ENCODE measurements at places on chromosomes 2 and 18.

DNA sequence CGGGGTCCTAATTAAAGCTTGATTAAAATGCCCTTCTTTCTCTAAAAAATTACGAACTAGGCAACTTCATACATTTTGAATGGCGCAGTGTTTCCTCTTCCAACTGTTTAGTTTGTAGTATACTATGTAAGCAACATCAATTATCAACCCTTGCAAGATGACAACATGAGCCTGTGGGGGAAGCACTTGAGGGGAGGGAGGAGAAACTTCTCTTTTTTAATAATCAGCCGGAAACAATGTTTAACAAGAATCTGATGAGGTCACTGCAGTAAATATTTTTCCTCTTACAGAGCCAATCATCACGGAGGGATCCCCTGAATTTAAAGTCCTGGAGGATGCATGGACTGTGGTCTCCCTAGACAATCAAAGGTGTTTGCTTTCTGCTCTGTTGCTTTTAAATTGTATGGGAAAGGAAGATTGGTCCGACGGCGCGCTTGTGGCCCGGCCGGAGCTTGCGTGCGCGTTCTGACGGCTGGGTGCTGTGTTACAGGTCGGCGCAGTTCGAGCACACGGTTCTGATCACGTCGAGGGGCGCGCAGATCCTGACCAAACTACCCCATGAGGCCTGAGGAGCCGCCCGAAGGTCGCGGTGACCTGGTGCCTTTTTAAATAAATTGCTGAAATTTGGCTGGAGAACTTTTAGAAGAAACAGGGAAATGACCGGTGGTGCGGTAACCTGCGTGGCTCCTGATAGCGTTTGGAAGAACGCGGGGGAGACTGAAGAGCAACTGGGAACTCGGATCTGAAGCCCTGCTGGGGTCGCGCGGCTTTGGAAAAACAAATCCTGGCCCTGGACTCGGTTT lies 5.3 kb upstream of the DLX1 start:
- no peak for DNase-seq

DNA sequence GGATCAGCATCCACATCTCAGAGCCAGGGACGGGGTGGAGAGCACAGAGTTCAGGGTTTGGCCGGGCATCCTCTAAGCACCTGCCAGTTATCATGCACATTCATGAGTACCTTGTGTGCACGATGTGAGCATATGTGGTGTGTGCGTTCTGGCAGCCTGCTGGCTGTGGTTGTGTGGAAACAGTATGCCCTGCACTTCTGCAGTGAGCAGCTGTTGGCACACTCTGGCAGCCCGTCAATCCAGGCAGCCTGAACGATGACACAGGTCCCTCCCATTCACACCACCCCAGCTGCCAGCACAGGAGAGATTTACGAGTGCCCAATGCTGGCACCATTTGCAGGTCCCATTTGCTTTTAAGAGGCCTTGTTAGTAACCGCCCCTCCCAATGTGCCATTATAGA lies 74.2 kb downstream of the CD8B2 start:
- no peak for DNase-seq

DNA sequence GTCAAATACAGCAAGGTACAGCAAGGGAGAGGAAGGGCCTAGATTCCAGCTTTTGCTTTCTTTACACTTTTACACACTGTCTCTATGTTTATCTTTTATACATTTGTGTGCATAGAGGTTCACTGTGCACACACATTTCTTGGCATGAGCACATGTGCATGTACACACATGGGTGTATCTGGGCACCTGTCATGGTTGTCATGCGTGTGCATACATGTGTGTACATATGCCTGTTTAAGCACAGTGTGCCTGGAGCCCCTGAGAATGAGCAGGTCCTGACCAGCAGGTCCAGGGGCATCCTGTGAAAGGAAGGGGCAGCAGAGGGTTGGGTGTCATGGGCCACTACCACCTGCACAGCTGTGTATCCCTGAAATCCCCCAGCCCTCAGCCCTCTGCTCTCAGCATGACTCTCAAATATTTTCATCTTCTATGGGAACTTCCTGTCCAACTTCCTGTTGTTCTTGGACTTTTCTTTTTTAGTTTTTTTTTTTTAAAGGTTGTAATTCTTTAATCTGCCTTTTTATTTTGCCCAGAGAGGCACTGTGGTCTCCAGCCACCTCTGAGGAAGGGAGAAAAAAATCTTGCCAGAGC lies 97.0 kb upstream of the EPAS1 start:
- DNase-seq, result no peak

- DNase-seq, result no peak
These were observed 182.8 kb upstream of the RAB12 start for GRCh38 chr18:8426401-8426800.

GRCh38 chr18:21686282-21687105 lies 18.1 kb downstream of the ABHD3 start:
- DNase-seq, result no peak

DNA sequence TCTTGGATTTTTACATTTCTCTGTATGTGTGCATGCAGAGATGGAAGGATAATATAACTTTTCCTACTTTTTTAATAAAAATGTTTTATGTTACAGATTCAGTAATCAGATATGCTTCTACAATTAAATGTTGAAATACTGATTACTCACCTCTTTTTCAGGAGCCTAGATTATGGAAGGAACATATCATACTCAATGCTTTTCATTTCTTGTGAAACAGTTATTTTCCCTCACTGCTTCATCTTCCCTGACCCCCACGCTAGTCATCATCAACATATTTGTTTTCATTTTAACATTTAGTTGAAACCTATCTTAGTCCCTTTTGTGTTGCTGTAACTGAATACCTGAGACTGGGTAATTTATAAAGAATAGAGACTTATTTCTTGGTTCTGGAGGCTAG lies 190.7 kb downstream of the WDR7 start:
- no peak for DNase-seq

- no peak for DNase-seq
These were observed 8.1 kb upstream of the TYMS start for GRCh38 chr18:649341-649740.

DNA sequence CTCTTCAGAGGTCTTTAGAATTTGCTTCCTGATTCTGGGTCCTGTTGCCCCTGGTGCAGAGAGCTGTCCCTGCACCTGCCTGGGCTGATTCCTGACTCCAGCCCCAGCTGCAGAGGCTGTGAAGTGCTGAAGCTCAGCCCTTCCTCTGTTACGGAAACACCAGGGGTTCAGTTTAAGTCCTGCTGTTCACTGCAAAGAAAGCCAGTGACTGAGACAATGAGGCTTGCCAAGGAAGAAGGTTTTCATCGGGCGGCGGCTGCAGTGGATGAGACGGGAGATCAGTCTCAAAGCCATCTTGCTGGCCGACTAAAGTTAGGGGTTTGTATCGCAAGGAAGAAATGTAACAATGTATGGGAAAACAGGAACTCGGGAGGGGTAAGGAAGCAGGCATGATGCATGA lies 142.4 kb upstream of the ZNF236 start:
- DNase-seq, result no peak

DNA sequence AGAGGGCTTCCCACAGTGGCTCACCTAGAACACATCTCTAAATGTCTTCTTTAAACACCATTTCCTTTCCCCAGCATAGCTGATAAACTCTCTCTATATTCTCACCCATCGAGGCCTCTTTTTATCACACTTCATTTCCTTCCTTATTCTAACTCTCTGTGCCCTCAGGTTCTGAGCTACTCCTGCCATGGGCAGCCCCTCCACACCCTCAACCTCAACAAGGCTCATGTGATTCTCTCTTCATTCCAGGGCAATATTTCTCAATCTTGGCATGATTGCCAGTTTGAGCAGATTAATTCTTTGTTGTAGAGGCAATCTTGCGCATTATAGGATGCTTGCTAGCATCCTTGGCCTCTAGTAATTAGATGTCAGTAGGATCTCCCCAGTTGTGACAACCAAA lies 999.1 kb downstream of the TSN start:
- no peak for DNase-seq

- DNase-seq, result no peak
These were observed 11.3 kb downstream of the PCARE start for GRCh38 chr2:29063056-29063455.

DNA sequence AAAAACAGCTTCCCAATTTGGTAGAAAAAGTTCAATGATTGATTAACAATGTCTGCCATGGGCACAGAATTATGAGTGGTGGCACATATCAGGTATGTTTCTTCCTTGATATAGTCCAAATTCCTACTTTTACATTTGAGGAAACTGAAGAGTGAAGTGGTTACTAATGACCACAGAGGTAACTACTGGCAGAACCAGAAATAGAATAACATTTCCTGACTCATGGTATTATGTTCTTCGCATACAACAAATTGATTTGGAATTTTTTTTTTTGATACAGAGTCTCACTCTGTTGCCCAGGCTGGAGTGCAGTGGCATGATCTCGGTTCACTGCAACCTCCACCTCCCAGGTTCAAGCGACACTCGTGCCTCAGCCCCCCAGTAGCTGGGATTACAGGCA lies 6.0 kb upstream of the NFE2L2 start:
- no peak for DNase-seq

DNA sequence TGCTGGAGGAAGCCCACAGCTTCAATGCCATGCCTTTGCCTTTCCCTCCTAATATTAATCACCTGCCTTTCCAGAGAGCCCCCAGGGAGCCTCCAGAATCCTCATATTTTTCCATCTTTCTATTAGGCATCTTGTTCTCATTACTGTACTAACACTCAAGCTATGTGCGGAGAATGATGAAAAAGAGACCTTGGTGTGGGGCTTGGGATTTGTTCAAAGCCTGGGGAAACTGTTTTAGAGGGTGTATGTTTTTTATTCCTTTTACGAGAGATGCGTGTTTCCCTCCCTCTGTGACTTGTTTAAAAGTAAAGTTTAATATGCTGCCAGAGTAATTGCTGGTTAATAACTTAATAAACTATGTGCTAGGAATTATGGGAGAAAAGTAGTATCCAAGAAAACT lies 102.4 kb upstream of the ZFP36L2 start:
- no peak for DNase-seq

DNA sequence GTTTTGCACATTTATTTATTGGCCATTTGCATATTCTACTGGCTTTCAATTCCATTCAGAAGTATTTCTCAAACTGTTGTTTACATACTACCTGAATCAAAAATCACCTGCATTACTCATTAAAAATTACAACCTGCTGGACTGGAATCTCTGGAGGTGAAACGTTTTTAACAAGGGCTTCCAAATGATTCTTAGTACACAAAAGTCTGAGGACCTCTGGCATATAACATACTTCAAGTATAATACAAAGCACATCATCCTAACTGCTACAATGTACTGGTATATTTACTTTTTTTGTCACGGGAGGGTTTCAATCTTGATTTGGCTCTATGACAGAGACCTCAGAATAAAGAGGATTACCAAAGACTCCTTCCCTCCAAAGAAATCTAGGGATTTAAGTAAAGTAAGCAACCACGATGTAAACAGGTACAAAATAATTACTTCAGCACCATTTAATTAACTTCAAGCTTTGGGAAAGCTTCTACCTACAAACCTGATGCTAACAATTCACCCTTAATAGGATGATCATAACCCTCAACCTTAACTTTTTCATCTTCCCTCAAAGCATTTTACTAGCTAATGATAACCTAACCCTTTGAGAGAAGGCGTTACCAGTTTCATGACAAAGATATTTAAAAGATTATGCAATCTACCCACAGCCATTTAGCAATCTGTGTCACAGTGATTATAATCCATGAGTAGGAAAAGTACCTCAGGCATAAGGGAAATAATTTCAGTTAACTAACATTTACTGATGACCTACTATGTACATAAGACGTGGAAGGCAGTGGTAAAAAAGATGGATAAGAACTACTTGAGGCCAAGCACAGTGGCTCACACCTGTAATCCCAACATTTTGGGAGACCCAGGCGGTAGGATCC lies 24.7 kb downstream of the ATAD2B start:
- no peak for DNase-seq

- DNase-seq, result no peak
These were observed 773.9 kb upstream of the LRATD1 start for GRCh38 chr2:13858626-13859025.

GRCh38 chr2:217010173-217010572 lies 150.3 kb upstream of the TNP1 start:
- DNase-seq, result no peak

- peak; percentile 70 for DNase-seq
These were observed 138.9 kb upstream of the KLHL14 start for GRCh38 chr18:32911660-32912284.

GRCh38 chr18:51194604-51195003 lies 2.9 kb downstream of the MEX3C start:
- no peak for DNase-seq

DNA sequence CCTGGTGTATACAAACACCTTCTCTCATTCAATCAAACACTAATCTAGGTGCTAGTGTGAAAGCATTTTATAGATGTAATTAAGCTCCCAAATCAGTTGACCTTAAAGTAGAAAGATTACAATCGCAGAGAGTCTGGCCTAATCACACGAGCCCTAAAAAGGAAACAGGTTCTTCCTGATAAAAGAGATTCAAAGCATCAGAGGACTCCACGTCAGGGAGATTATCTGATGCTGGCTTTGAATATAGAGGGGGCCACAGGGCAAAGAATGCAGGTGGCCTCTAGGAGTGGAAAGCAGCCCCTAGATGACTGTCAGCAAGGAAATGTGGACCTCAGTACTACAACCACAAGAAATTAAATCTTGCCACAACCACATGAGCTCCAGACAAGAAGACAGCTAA lies 28.2 kb upstream of the ZC3H15 start:
- DNase-seq, result no peak

DNA sequence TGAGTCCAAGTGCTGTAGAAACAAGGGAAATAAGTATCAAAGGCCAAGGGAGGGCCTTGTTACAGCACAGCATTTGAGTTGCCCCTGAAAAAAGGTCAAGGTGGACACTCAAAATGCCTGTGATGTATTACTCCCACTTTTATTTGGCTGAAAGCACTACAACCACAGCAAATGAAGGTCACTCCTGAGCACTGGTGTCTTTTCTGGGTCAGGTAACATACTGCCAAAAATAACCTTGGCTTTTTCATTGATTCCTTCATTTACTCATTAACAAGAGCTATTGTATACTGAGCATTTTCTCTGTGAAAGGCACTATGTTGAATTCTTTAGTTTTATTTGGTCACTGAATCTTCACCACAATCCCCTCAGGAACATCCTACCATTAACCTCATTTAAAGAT lies 590.3 kb downstream of the BCL11A start:
- no peak for DNase-seq

DNA sequence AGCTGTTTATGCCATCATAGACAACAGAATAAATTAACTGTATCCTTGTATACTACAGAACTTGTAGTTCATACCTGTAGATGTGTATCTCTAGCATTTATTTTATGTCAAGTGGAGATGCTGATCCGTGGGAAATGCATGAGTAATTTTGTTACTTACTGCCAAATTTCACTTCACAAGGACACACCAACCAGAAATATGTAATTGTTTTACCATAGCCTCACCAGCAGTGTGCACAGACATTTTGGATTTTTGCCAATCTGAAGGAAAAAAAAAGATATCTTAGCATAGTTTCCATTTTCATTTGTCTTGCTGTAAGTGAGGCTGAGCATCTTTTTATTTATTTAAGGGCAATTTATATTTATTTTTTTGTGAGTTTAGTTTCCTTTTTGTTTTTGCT lies 265.1 kb upstream of the OSR1 start:
- DNase-seq, result peak; percentile 46

- DNase-seq, result no peak
These were observed 17.2 kb downstream of the EEF1B2 start for GRCh38 chr2:206176901-206177300.

GRCh38 chr2:136021406-136021805 lies 36.0 kb upstream of the DARS1 start:
- DNase-seq, result no peak

Data from RCC 7860 (cell line).